ENCODE measurements at places on chromosomes 11 and 22. TPM values are rescaled to one million over a fixed set of nuclear protein-coding genes. Genes with fewer than 3 reads are reported as not detected.

Gene PLEKHB1
- total RNA-seq: 10.2 TPM

Gene GAS2
- 0.22 TPM for total RNA-seq

Gene CACNA1I
- total RNA-seq: 0.02 TPM

Gene ZBTB16
- not detected for total RNA-seq

Gene MGAT3
- 1.3 TPM for total RNA-seq

Gene PKP3
- 44.0 TPM for total RNA-seq

Gene RAB36
- 6.1 TPM for total RNA-seq

Gene ZNF280A
- 5.4 TPM for total RNA-seq

Gene SOX6
- not detected for total RNA-seq

Gene IGF2
- 0.90 TPM for total RNA-seq

GRCh38 chr11:119320240-119320775, 3.4 kb upstream of the MCAM start:
- DNase-seq: no peak

- no peak for DNase-seq
Observed at GRCh38 chr11:21105196-21105917, 436.0 kb downstream of the NELL1 start.

DNA sequence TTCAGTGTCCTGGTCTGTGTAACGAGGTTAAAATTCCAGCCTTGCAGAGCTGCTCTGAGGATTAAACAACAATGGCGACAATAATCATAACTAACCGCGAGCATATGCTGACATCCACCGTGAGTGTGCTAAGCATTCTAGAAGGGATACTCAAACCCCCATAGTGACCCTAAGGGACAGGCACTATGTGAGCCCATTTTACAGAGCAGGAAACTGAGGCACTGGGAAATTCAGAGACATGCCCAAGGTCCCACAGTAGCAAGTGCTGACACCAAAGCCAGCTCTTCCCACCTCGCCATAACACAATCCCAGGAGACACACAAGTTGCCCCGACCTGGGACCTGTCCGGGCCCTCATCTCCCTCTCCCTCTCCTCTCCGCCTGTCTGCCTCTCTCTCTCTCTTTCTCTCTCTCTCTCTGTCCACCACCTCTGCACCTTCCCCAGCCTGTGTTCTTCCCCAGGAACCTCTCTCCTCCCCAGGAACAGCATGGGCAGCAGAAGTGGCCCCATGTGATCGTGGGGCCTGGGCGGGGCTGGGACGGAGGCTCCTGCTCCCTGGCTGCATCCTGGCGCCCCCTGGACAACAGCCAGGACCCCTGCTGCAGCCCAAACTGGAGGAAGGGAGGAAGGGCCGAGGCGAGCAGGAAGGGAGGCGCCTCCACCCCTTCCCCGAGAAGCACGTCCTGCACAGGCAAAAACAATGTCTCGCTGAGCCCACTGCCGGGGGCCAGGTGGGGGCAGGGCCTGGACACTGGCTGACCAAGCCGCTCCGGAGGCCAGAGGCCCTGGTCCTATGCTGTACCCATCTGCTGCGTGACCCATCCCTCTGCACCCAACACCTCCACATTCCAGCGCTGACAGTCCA, 14.8 kb upstream of the MFNG start:
- DNase-seq: peak; percentile 27

DNA sequence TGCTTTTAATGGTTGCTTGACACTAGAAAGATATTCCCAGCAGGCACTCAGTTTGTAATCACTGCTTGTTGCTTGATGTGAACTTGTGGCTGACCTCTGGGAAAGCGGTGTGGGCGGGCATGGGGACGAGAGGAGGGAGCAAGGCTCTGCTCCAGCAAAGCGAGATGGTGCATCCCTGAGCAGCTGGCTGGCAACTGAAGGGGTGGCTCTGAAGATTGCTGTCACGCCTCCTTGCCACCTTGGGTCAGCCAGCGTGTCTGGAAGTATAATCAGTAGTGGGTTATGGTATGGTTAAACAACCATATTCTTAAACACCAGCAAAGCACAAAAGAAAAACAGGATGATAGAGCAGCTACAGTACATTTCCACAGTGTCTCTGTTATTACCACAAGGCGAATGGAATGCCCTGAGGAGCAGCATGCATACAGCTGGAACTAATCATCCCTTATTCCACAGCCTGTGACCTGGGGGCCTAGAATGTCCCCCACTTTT, 124.5 kb downstream of the TRIM44 start:
- no peak for DNase-seq

GRCh38 chr22:47356511-47357011, 594.1 kb downstream of the TBC1D22A start:
- no peak for DNase-seq

DNA sequence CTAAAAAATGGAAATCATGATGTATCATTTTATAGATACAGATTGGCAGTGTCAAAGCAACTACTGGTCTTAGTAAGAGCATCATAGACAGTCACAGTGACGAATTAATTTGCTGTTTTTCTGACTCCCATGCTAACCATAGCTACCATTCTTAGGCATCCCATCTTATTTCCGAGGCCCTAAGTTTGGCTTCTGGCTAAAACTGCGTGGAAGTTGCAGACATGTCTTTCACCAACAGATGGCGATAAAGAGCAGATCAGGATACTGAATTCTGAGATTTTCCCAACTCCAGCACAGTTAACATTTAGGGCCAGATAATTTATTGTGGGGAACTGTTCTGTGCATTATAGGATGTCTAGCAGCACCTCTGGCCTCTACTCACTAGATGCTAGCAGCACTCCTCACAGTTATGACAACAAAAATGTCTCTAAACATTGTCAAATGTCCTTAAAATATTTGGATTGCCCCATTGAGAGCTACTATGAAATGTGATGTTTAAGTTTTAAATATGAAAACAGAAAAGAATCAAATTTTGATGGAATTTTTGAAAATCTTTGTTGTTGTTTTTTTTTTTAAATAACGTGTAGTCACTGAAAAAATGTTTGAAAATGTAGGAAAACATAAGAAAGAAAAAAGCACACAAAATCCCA, 16.3 kb downstream of the OR2AG2 start:
- DNase-seq: peak; percentile 25

GRCh38 chr11:112582366-112582765, 321.7 kb upstream of the PLET1 start:
- DNase-seq: no peak

DNA sequence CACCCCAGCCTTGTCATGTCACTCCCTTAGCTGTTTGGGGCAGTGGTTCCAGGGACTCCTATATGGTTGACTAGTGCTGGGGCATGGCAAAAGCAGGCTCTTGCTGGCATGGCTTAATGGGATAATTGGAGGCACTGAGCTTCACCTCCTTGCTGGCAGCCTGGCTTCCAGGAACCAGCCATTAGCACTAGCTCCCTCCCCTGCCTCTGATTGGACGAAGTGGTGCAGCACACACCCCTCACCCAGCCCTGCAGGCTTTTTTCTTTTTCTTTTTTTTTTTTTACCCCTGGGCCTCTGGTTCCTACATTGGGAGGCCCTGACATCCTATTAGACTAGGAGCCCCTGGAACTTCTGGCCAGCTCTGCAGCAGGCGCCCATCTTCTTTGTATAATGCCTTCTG, 18.6 kb downstream of the PHLDB1 start:
- DNase-seq: no peak

DNA sequence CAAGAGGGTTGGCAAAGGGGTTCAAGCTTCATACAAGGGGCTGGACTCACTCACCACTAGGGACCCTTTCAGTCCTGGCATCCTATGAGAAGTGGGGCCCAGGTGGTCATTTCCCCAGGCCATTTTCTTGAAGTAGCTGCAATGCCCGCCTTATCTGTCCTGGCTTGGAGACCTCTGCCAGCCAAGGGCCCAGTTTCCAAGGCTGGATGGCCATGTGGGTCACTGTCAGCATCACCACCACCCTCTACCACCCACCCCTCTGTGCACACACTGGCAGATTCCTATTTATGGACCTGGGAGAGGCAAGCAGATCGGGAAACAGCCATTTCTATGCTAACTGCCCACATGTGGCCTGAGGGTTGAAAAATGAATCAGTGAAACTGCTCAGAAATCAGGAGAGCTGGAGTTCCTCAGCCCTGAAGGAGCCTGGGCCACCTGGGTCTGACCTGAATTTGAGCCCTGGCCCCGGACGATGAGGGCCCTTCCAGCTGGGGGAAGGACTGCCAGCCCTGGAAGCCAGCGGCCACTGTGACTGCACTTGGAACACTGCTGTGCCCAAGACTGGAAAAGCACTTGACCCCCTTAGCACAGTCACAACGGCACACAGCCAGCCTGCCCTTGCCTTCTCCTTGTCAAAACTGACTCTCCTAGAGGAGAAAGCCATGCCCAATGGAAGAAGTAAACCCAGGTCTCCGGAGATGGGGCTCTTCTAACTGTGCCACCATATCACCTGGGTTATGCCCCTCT, 442.2 kb downstream of the BUD13 start:
- no peak for DNase-seq

- DNase-seq: no peak
Observed at GRCh38 chr11:9251311-9251710, 13.8 kb downstream of the DENND5A start.

- no peak for DNase-seq
Observed at GRCh38 chr22:44623771-44624510, 78.1 kb upstream of the PRR5 start.

- no peak for DNase-seq
Observed at GRCh38 chr22:31086703-31087330, 5.7 kb downstream of the SMTN start.

- DNase-seq: no peak
Observed at GRCh38 chr22:21917181-21917958, 35.3 kb downstream of the PPM1F start.

- DNase-seq: no peak
Observed at GRCh38 chr22:25069426-25069757, 116.9 kb downstream of the KIAA1671 start.

- no peak for DNase-seq
Observed at GRCh38 chr11:73752903-73753302, 8.0 kb downstream of the RAB6A start.

- peak; percentile 12 for DNase-seq
Observed at GRCh38 chr11:71120471-71120896, 131.9 kb downstream of the SHANK2 start.

- peak; percentile 14 for DNase-seq
Observed at GRCh38 chr22:35330258-35330861, 30.7 kb downstream of the TOM1 start.

- DNase-seq: no peak
Observed at GRCh38 chr22:46087816-46088277, 62.5 kb upstream of the PPARA start.

- no peak for DNase-seq
Observed at GRCh38 chr22:40493441-40493840, 123.0 kb downstream of the SGSM3 start.
